PC-3 (cell line): ENCODE measurements at places on chromosomes 2 and 18.

DNA sequence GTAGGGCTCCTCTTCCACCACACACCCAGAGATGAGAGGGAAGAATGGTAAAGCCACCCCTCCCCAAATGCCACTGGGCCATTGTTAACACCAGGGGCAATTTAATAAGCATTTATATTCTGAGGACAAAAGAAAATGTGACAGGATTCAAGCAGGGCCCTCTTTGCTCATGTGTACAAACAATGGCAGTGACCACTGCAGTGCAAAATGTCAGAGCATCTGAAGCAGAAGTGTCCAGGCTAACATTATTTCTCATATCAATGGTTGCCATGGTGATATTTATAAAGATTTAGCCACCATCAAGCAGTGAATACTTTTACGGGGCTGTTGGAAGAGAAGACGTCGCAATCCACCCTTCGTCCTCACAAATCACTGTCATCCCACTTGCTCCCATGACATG lies 10.8 kb upstream of the EPB41L3 start:
- no peaks in the 10 kb centered on the region for H3K36me3 ChIP-seq
- H3K4me3 ChIP-seq, result no peak overlapping the region
- no peak for DNase-seq
- no peak overlapping the region for H3K27ac ChIP-seq

DNA sequence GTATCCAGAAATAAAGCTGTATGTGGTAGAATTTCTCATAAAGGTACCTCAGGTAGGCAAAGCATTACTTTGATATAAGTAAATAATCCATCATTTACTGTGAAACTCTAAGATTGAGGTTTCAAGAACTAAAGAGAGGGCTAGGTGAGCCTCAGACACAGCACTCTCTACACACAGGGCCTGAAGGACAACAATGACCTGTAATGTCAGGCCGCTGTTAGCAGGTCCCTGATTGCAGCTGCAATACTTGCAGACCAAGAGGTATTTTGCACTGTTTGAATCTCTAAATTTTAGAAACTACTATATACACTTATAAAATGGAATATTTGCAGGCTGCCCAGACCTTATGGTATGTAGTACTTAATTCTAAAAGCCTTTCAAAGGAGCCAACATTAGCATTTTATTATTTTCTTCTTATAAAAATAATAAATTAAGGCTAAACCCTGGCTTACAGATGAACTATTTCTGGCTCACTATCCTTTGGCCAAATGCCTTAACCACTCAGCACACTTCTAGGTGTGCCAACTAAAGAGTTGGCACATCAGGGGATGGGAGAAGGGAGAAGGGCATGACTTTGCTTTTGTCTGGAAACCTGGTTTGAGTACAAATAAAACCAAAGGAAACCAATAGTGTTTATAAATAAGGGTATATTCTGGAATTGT lies 66.7 kb upstream of the SLC39A10 start:
- no peaks in the 10 kb centered on the region for H3K4me1 ChIP-seq
- no peak for DNase-seq
- no peaks in the 10 kb centered on the region for H3K36me3 ChIP-seq
- no peak overlapping the region for H3K27ac ChIP-seq
- H3K27me3 ChIP-seq, result no peaks in the 10 kb centered on the region
- H3K4me3 ChIP-seq, result no peak overlapping the region

DNA sequence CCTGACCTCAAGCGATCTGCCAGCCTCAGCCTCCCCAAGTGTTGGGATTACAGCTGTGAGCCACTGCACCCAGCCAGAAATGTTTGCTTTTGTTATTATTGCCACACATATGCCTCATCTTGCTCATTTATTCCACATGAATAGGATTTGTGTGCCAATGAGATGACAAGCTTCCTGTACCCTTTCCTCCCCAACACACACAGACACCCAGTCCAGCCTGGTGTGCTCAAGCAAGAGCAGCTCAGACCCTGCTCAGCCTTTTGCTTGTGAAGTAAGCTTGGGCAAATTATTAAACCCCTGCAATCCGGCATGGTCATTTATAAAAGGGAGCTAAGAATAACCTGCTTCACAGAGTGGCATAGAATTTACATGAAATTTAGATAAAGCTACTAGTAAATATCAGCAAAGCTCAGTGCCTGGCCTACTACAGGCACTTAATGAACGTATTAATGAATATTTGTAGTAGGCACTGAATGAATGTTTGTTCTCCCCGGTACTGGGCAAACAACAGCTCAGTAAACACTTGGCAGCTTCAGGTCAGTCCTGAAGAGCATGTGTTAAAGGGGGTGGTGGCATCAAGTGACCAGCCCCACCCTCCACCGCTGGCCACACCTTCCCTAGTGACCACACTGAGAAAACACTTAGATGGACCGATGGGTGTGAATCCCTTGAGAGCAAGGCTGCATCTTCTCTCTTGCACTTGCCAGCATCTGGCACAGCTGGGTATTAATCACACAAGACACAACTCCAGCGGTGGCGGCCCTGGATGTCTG lies 280.2 kb downstream of the SRBD1 start:
- H3K4me1 ChIP-seq, result peaks cover 30% of the 10 kb centered on the region
- no peaks in the 10 kb centered on the region for H3K27me3 ChIP-seq
- DNase-seq, result peak; percentile 88

GRCh38 chr2:115083225-115083624 lies 640.8 kb downstream of the DPP10 start:
- no peaks in the 10 kb centered on the region for H3K36me3 ChIP-seq
- no peak overlapping the region for H3K27ac ChIP-seq
- no peaks in the 10 kb centered on the region for H3K4me1 ChIP-seq
- DNase-seq, result peak; percentile 33
- no peak overlapping the region for H3K4me3 ChIP-seq

DNA sequence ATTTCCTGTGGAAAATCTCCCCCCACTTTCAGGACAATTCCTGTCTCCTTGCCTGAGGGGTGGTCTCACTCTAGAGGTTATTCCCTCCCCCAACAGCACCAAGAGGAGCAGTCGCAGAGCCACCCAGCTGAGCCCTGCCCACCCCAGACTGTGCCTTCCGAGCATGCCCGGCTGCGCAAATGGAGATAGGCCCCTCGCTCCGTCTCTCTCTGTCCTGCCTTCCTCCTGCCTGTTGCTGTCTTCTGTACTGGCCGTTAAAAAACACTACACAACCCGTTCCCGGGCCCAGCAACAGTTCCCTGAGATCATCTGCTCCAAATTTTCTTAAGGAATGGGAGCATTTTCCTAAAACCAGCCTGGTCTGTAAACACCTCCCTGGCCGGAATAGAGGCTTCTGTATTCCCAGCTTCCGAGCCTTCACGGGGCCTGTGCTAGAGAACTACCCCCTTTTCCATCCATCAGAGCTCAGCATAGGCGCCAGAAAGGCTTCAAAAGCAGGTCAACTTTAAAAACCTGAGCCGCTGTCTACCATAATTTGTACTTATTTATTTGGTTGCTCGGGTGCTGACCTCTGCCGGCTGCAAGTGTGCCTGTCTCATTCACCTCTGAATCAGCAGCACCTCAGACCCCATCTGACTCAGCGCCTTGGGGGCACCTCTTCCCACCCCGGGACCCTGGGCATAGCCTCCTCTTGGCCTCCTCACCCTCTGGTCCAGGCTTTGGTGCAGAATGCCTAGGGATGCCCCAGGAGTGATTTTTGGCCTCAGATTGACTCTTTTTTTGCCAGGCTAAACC lies 159.4 kb downstream of the PXDN start:
- H3K27me3 ChIP-seq, result no peaks in the 10 kb centered on the region
- no peak overlapping the region for H3K27ac ChIP-seq
- DNase-seq, result peak; percentile 46
- no peak overlapping the region for H3K4me3 ChIP-seq

DNA sequence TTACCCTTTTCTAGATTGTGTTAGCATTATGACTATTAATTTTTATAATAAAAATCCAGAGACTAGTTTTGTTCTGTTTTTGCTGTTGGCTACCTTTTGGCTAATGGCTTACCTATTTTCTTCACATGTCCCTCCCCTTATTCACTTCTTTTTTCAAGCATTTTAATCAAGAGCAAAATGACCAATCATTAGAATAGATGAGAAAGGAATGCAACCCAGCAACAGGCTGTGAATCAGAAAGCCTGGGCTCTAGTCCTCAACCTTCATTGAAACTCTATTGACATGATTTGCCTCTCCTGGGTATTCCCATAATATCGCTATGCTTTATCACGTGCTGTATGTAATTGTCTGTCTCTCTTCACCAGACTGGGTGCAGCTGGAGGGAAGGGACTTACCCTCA lies 370.1 kb downstream of the IRS1 start:
- H3K4me1 ChIP-seq, result peaks cover 46% of the 10 kb centered on the region
- no peak overlapping the region for H3K4me3 ChIP-seq
- no peak overlapping the region for H3K27ac ChIP-seq
- DNase-seq, result no peak

- no peak for DNase-seq
- H3K27ac ChIP-seq, result peak overlapping the region; percentile 82
These were observed 2.1 kb downstream of the IL1RL1 start for GRCh38 chr2:102313471-102313870.

GRCh38 chr2:65430603-65431420 lies 1.6 kb downstream of the SPRED2 start:
- H3K4me1 ChIP-seq, result peaks cover 19% of the 10 kb centered on the region
- H3K36me3 ChIP-seq, result peaks cover 8% of the 10 kb centered on the region; the same call in 1 of the 2 replicates
- H3K27ac ChIP-seq, result peak overlapping the region; percentile 68
- DNase-seq, result peak; percentile 69
- peak overlapping the region; percentile 99 for H3K4me3 ChIP-seq

DNA sequence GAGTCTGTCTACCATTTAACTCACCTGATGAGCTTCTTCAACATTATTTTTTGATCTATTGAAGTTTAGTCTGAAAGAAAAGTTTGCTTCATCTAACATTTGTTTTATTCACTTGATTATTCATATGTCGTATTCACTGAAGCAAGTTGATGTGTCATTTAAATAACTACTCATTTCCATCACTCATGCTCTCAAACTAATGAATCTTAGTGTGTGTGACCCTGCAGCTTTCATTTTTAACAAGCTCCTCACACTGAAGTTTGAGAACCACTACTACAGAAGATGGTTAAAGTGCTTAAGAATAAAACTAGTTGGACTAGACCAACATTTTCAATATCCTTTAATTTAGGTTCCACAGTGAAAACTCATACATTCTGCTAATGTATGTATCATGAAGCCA lies 1.8 kb upstream of the ABI2 start:
- DNase-seq, result no peak
- peaks cover 18% of the 10 kb centered on the region for H3K4me1 ChIP-seq
- no peaks in the 10 kb centered on the region for H3K27me3 ChIP-seq

DNA sequence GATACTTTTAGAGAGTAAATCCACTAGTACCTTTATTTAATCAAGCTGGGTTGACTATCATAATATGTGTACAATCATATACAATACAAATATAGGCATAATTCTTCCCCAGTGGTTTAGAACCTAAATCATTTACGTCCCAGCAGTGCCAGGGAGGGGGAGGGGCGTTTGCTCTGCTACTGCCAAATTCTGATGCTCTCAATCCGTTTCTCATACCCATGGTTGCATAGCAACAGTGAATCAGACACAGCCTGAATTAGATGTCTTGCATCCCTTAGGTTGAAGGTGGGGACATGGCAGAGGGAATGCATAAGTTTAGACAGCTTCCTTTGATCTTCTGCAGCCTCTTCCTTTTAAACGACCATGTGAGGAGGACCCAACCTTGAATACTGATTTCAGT lies 135.4 kb downstream of the ABCA12 start:
- no peaks in the 10 kb centered on the region for H3K27me3 ChIP-seq
- H3K36me3 ChIP-seq, result no peaks in the 10 kb centered on the region
- H3K27ac ChIP-seq, result no peak overlapping the region
- H3K4me3 ChIP-seq, result no peak overlapping the region
- peaks cover 5% of the 10 kb centered on the region; the same call in 1 of the 2 replicates for H3K4me1 ChIP-seq

GRCh38 chr2:164840930-164841718 lies 499 bp downstream of the COBLL1 start:
- H3K4me1 ChIP-seq, result peaks cover 28% of the 10 kb centered on the region
- H3K36me3 ChIP-seq, result no peaks in the 10 kb centered on the region
- peak; percentile 70 for DNase-seq
- H3K27ac ChIP-seq, result peak overlapping the region; percentile 12; the same call in 1 of the 2 replicates

DNA sequence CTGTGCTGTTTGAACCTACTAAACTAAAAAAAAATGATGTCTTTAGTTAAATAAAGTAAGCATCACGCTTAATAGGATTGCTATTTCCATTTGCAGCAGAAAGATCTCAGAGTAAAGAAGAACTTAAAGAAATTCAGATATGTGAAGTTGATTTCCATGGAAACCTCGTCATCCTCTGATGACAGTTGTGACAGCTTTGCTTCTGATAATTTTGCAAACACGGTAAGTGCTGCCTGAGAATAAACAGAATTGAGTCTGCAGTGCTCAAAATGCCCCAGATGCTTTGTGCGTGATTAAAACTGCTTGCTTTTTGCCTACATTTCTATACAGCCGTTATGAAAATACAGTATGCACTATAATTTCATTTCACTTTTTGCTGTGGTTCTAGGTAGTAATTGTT lies 3.9 kb downstream of the CDCA7 start:
- no peak for DNase-seq
- H3K4me3 ChIP-seq, result no peak overlapping the region
- H3K36me3 ChIP-seq, result peaks cover 31% of the 10 kb centered on the region; the same call in 1 of the 2 replicates
- no peaks in the 10 kb centered on the region for H3K27me3 ChIP-seq
